ENCODE measurements at places on chromosomes 5 and 9. TPM values are rescaled to one million over a fixed set of nuclear protein-coding genes. Genes with fewer than 3 reads are reported as not detected.

The NR2F1 gene
- total RNA-seq, result 41.5 TPM

The TGFBI gene
- total RNA-seq, result 2.4 TPM

GRCh38 chr9:126144603-126145456 lies 181.8 kb upstream of the MVB12B start:
- no peak for DNase-seq

DNA sequence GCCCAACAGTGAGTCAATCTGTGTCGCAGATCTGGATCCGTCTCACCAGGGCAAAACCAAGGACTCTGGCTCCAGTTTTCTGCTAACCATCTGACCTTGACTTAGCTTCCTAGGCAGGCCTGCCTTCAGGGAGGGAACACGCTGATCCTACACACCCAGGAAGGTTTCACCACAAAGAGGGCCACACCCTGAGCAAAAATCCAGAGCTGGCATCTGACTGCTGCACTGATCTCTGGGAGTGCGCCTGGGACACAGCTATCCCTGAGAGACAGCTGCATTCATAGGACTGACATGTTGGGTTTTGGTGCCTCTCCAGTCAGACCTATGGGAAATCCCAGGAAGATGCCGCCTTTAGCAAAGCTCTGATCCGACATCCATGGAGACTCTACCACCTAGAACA lies 47.5 kb downstream of the CDK5RAP2 start:
- no peak for DNase-seq

- DNase-seq, result no peak
Measured at GRCh38 chr9:9079473-9079872, 1279.9 kb upstream of the DMAC1 start.

- DNase-seq, result no peak
Measured at GRCh38 chr9:74760031-74760700, 127.6 kb downstream of the TRPM6 start.

DNA sequence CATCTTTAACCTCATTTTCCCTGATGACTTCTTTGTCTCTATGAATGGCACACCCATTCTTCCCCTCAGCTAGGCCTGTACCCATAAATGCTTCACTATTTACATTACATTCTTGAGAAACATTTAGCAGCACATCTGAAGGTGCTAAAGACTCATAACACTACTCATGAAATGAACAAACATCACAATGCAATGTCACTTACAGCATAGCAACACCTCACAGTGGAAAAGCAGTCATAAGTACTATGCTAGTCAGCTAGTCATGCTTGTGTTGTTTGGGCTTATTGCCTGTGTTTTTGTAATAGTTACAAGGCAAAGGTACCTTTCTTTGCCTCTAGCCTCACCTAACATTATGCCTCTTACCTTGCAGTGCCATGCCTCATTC lies 228.9 kb downstream of the KIAA0825 start:
- DNase-seq, result no peak

GRCh38 chr5:116502616-116503015 lies 72.0 kb downstream of the SEMA6A start:
- DNase-seq, result peak; percentile 13

DNA sequence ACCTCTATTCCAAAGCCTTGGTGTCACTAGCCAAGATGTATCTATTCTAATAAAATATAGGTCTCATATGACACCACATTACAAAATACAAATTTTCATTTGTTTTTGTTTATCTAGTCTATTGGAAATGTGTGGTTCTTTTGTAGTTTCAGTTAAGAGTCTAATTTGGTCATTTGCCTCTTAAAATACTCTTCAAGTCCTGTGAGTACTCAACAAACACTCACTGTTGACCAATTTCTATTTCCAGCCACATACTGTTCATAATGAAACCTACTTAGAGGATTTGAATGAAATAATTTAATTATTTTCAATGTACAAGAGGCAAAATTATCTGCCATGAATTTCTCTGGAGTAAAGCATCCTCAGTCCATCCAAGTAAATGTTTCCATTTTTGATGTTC lies 40.6 kb downstream of the SLC1A3 start:
- DNase-seq, result no peak

DNA sequence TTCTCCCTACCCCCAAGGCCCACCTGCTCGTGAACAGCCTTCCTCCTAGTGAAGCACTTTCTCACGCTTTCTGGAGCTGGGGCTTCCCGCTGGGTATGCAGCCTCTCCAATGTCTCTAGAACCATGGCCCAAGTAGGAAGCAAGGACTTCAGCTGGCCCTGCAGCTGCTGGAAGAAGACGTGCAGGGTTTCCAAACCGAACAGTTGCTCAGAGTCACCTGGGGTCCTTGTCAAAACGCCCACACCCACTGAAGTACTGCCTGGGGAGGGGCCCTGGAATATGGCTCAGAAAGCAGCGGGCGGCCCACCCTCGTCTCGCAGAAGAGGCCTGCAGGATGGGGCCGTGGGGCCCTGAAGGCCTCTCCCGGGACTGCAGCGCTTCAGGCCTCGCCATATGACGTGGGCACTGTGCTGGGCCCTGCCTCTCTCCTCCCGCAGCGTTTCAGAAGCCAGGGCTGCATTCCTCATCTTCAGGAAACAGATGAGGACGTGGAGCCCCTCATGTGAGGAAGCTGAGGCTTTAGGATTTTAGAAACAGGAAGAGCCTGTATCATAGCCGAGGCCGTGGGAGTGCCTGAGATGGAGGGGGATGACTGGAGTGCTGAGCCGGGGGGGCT lies 116.0 kb upstream of the LMX1B start:
- no peak for DNase-seq

DNA sequence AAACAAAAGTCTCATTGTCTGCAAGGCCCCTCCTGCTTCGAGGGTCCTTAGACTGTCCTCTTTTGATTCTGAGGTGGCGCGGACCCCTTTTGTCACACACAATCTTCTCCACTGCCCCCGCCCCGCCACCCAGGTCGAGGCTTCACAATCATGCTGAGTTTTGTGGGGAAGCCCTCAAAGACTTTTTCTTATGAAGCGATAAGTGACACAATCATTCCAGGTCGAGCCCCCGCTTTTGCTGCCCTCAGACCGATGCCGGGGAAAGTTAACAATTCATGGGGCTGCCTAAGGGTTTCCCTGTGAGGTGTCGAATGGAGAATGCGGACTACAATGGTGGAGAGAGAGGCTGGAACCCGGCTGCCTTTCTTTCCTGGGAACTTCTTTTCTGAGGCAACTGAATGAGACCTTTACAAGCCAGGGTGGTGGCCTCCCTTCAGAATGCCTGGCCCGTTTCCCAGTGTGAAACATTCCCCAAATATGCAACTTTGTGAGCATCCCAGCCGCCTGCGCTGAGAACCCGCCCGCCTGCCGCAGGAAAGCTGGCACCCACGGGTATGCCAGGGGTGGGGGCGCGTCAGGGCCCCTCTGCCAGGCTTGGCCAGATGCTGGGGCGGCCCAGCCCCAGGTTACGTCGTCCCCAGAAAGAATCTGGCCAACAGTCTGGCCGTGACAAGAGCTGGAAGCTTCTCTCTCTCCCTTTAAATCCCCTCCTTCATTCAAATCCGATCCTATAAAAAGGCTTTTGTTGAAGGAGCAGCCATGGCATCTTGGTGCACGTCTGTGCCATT lies 71.9 kb downstream of the MAP1B start:
- DNase-seq, result peak; percentile 62

GRCh38 chr9:83155733-83156132 lies 92.8 kb upstream of the RASEF start:
- no peak for DNase-seq

- DNase-seq, result no peak
Measured at GRCh38 chr5:13814301-13814700, 130.2 kb downstream of the DNAH5 start.

GRCh38 chr5:127583866-127584265 lies 65.0 kb upstream of the CTXN3 start:
- DNase-seq, result no peak

DNA sequence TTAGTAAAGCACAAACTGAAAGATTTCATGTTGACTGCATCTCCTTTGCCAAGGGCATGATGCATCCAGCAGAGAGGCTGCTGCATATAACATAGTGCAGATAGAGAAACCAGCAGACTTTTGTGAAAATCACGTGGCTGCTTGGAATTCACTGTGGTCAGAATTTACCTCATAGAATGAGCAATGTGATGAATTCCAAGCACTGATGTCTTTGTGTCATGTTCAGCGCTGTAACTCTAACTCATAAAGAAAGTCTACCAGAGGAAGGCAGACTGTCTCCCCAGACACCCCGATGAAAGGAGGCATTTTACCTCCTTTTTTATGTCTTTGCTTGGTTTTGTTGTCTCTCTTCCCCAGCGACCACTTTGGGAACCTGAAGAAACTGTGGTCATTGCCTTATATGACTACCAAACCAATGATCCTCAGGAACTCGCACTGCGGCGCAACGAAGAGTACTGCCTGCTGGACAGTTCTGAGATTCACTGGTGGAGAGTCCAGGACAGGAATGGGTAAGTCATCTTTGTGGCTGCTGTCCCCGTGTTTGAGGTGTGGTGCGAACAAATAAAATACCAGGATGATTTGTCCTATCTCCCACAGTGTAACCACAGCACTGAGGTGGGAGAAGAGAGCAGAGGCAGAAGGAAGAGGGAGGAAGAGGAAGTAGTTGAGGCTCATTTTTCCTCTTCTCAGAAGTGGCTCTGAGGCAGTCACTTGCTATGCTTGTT lies 42.0 kb downstream of the ITK start:
- DNase-seq, result no peak

- no peak for DNase-seq
Measured at GRCh38 chr5:17277907-17278306, 60.5 kb downstream of the BASP1 start.

DNA sequence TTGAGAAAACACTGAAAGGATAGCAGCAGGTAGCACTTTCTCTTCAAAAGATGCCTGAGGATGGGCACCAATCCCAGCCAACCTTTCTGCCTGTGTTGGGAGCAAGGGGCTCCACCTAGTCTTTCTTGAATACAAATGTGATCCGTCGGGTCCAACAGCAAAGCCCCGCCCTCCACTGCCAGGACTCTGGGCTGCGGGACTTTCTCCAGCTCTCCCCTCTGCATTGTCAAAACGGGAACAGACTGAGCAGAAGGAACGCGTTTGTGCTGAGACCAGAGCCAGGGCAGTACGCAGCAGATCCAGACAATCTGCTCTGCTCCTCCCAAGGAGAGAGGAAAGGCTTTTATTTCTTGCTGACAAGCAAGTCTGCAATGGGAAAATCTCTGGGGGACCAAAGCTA lies 139.7 kb downstream of the SEC61B start:
- no peak for DNase-seq

Measured in dermis microvascular lymphatic vessel endothelial cell (primary cell).